ENCODE measurements at places on chromosomes 13 and 19.

DNA sequence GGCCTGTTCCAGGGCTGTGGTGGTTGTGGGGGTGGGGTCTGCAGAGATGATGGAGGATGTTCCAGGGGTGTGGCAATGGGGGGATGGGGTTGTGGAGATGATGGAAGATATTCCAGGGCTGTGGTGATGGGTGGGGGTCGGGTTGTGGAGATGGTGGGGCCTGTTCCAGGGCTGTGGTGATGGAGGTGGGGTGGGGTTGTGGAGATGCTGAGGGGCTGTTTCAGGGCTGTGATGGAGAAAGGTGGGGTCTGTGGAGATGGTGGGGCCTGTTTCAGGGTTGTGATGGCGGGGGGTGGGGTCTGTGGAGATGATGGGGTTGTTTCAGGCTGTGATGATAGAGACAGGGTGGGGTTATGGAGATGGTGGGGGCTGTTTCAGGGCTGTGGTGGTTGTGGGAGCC is 62.0 kb downstream of the TEX29 start:
- no peak for DNase-seq

DNA sequence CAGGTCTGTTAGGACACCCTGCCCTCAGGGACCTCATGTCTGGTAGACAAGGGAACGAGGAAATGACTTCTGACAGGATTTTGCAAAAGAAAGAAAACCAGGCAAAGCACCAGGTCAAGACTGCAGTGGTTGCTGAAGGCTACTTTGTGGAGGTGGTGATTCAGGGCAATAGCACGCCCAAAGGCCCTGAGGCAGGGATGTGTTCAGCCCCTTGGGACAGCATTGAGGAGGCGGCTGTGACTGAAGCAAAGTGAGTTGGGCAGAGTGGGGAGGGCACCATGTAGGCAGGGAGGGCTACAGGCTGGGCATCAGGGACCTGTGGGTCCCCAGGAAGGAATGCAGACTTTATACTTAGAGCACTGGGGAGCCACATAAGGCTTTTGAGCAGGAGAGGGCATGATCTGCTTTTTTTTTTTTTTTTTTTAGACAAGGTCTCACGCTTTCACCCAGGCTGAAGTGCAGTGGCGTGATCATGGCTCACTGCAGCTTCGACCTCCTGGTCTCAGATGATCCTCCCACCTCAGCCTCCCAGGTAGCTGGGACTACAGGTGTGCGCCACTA is 10.8 kb upstream of the HOMER3 start:
- no peak for DNase-seq

- DNase-seq = no peak
Observed at GRCh38 chr13:49781806-49782205, 10.7 kb downstream of the KPNA3 start.

- no peak for DNase-seq
Observed at GRCh38 chr19:52451241-52451640, 2.1 kb upstream of the ZNF578 start.

DNA sequence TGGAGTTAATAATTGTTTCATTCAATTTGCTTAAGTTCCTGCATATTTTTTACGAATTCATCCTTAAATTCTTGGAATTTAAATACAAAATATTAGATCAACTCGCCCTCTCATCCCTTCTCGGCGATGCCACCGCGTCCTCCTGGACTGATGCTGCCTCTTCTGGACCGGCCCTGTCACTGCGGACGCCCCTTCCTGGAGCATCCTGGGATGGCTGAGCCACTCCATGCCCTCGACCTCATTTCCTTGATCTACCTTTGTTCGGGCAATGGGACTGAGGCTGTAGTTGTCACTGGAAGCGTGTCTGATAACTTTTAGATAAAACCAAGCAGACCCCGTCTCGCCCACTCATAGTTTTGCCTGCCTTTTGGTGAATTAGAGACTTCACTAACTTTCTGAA is 283.7 kb downstream of the TEX29 start:
- DNase-seq = no peak

DNA sequence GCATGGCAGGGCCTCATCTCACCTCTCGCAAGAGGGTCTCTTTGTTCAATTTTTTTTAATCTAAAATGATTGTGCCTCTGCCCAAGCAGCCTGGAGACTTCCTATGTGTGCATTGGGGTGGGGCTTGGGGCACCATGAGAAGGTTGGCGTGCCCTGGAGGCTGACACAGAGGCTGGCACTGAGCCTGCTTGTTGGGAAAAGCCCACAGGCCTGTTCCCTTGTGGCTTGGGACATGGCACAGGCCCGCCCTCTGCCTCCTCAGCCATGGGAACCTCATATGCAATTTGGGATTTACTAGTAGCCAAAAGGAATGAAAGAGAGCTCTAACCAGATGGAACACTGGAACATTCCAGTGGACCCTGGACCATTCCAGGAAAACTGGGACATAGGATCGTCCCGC is 8.0 kb downstream of the FXYD3 start:
- no peak for DNase-seq

- DNase-seq = no peak
Observed at GRCh38 chr13:20960663-20961309, 58.2 kb upstream of the XPO4 start.

- peak; percentile 76 for DNase-seq
Observed at GRCh38 chr13:79679334-79679733, 198.4 kb downstream of the NDFIP2 start.

- no peak for DNase-seq
Observed at GRCh38 chr19:19997656-19998268, 41.5 kb downstream of the ZNF682 start.

- no peak for DNase-seq
Observed at GRCh38 chr19:38073841-38074685, 150.0 kb downstream of the DPF1 start.

Data from brain microvascular endothelial cell (primary cell).